ENCODE measurements at places on chromosomes 2 and 18. TPM values are rescaled to one million over a fixed set of nuclear protein-coding genes. Genes with fewer than 3 reads are reported as not detected.
A peak's percentile ranks its signal among the peaks of the same experiment; 100 is the strongest.

DNA sequence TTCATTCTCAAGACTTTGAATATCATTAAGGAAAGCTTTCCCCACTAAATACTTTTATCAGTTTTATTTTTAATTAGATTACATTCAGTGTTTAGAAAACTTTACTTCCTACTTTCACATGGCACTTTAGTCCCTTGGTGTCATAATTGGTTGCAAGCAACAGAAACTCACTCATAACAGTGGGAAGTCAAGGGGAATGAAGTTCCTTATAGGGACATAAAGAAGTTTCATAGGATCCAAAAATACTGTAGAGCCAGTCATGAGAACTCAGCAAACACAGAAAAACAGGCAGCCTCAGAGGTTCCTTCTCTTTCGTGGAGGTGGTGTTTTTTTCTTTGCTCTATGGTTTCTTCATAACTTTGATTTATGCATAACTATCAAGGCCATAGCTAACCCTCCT, 809.0 kb downstream of the BCL11A start:
- DNase-seq, result no peak

DNA sequence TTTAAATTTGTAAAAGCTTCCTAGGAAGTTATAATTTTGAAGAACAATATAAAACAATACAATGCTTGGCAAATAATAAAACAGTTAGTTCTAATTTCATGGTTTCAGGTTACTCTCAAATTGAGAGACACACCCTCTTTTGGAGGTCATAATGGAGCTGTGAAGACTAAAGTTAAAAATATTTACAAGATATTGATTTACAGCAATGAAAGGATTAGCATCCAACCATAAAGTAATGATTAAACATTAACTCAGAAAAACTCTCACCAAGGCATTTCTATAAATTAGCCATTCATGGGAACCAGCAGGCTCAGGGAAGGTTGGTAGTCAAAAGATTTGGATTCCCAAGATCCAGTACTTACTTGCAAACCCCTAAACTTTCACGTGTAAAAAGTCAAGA, 6.4 kb downstream of the DPP4 start:
- no peak for DNase-seq

DNA sequence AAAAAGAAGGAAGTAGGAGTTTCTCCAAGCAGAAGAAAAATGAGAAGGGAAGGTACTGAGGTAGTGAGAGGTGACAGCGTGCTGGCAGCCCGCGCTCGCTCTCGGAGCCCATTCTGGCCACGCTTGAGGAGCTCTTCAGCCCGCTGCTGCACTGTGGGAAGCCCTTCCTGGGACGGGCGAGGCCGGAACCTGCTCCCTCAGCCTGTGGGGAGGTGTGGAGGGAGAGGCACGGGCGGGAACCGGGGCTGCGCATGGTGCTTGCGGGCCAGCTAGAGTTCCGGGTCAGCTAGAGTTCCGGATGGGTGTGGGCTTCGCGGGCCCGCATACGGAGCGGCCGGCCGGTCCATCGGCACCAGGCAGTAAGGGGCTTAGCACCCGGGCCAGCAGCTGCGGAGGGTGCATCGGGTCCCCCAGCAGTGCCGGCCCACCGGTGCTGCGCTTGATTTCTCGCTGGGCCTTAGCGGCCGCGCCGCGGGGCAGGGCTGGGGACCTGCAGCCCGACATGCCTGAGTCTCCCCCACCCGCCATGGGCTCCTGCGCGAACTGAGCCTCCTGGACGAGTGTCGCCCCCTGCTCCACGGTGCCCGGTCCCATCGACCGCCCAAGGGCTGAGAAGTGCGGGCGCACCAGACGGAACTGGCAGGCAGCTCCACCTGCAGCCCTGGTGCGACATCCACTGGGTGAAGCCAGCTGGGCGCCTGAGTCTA, 11.1 kb upstream of the CYS1 start:
- DNase-seq, result peak; percentile 20

The IL1RN gene
- 1.8 TPM for total RNA-seq

GRCh38 chr2:127050803-127051115, 56.2 kb downstream of the BIN1 start:
- DNase-seq, result peak; percentile 2

The CDCA7 gene
- total RNA-seq, result 36.9 TPM

DNA sequence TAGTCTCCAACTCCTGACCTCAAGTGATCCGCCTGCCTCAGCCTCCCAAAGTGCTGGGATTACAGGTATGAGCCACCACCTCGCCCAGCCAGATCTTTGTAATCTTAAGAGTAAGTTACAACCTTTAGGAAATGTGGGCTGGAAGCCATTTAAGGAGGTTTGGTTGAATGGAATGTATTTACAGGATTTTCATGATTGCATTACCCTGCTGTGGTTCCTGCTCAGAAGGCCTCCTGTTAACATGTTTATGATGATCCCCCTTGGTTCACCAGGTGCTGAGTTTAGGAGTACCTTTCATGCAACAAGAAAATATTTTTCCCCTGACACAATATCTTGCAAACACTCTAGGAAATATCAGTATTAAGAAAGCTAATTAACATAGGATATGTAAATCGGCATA, 187.4 kb upstream of the SH3BP4 start:
- DNase-seq, result no peak

GRCh38 chr2:65834771-65835475, 402.5 kb upstream of the SPRED2 start:
- DNase-seq, result no peak

The ZNG1B gene
- 49.2 TPM for total RNA-seq

DNA sequence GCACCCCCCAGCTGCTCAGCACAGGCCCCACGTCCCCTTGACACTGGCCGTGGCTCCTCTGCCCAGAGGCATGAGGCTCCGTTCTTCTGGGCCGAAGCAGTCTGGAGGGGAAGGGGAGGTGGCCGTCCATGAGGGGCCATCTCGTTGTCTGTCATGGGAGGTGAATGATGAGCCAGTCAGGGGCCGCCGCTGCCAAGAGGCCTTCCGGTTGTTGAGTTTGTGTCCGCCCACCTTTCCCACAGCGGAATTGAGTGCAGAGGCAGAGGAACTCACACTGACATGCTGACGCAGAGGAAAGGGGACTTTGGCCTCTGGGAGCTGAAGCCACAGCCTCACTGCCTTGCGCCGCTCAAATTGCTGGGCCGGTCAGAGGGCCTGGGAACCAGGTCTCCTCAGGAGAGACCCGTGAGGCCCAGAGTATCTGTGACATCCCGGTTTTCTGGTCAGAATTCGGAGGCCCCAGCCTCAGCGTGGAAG, 268.4 kb downstream of the ATAD2B start:
- DNase-seq, result no peak

The DIPK1C gene
- total RNA-seq, result not detected

DNA sequence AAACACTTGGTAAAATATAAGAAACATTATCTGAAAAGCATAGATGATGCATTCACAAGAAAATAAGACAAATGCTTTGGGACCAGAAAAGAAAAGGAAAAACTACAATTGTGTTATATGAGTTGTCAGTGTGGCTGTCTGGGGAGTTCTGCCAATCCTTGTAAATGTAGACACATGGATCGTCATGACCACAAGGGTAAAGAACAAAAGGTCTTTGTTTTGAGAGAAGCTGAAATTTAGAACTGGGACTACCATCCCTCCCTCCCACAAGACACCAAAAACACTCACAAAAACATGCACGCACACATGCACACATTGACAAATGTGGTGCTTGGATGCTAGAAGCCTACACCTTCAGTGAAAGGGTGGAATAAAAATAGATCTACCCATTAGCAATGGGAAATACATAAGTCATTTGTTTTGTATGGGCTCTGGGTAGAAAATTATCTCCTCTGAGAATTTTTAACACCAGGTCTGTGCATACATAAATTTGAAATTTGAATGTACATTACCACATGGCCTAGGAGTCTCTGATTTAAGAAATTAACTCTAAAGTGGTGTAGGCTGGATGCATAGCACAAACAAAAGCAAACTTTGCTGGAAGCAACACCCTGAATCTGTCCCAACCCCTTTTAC, 266.2 kb upstream of the SLC39A10 start:
- DNase-seq, result no peak

DNA sequence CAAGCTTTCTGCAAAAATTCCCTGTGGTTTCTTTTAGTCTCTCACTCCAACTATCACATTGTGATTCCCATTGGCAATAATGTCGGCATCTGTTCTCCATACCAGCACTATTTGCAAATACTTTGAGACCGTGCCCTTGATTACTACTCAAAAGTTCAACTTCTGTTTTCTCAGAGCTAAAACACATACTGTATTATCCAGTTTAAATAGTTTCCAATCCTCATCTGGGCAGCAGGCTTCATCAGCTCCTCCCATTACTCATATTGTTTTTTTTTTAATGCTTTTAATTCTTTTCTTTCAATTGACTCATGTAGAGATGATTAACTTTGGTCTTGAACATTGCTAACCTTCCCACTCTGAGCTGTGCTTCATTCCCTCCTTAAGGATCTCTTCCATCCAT, 135.8 kb downstream of the METTL8 start:
- no peak for DNase-seq

DNA sequence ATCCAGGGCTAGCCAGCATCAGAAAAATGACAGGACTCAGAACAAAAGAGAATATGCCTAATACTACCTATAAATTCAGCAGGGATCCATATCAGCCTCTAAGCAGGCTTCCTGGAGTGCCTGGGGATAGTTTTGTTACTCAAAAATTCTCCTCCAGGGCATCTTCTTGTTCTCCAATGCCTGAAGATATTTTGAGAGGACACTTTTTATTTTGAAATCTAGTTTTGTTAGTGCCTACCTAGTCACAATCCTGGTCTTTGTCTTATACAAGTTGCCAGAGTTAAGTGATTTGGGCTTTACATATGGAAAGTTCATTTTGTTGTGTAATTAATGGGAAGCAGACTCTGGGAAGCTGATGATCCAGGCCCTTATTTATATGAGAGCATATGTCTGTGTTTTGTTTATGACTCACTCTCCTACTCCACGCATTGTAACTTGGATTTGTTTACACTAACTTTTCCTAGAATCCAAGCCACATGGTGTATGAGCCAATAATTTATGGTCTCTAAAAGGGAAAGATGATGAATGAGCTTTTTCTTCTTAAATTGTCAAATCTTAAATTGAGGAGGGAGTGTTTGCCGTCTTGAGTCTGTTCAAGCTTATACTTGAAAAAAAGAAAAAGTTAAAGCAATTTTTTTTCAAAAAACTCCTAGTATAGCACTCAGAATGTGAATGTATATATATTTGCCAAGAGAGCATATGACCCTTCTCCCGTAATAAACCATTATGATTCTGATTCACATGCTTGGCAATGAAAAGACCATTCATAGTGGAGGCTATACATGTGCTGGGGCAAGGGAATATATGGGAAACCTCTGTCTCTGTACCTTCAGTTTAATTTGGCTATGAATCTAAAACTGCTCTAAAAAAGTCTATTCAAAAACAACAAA, 370.3 kb downstream of the SETBP1 start:
- DNase-seq, result no peak

The RFX8 gene
- not detected for total RNA-seq

The LDLRAD4 gene
- 17.5 TPM for total RNA-seq

- no peak for DNase-seq
Observed at GRCh38 chr2:35220461-35220860, 1135.1 kb upstream of the CRIM1 start.

- DNase-seq, result no peak
Observed at GRCh38 chr18:8658858-8659485, 46.4 kb upstream of the MTCL1 start.

DNA sequence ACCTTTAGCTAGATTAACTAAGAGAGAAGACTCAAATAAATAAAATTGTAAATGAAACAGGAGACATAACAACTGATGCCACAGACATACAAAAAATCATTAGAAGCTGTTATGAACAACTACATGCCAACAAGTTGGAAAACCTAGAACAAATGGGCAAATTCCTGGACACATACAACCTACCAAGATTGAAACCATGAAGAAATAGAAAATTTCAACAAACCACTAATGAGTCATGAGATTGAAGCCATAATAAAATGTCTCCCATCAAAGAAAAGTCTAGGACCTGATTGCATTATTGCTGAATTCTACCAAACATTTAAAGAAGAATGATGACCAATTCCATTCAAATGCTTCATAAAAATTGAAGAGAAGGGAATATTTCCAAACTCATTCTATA, 54.3 kb downstream of the ST3GAL5 start:
- DNase-seq, result no peak

DNA sequence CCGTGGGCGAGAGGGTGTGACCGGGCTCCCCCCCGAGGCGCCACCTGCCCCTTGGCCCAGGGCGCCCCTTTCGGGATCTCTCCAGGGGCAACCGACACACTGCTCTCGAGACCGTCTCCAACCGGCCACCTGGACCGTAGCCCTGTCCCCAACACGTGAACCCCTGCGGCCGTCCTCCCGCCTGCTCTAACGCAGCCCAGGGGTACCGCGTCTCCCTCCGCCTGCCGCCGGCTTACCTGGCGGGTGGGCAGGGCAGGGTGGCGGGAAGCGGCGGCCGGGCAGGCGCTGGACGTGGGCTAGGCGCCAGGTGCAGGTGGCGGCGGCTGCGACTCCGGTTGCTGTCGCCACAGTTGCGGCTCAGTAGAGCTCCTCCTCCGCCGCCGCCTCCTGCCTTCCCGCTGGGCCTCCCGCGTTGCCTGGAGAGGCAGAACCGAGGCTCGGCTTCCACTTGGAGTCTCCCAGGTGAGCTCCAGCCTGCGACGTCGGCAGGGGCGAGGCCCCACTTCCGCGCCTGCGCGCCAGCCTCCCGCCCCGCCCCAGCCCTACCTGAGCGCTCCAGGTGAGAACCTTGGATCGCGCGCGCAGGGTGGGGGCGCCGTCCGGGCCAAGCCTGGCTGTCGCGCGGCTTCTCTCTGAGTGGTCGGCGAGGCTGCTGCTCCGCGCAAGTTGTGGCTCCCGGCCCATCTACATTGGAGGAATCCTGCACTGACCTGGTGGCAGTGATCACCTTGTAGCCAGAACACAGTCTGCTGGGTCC, at the start of gene GALNT3:
TSS of gene GALNT3 (minus strand) at position 469 of the 757 bp plus-strand sequence. CDS start 23,547 bp downstream, outside the sequence.
- DNase-seq, result peak; percentile 25

DNA sequence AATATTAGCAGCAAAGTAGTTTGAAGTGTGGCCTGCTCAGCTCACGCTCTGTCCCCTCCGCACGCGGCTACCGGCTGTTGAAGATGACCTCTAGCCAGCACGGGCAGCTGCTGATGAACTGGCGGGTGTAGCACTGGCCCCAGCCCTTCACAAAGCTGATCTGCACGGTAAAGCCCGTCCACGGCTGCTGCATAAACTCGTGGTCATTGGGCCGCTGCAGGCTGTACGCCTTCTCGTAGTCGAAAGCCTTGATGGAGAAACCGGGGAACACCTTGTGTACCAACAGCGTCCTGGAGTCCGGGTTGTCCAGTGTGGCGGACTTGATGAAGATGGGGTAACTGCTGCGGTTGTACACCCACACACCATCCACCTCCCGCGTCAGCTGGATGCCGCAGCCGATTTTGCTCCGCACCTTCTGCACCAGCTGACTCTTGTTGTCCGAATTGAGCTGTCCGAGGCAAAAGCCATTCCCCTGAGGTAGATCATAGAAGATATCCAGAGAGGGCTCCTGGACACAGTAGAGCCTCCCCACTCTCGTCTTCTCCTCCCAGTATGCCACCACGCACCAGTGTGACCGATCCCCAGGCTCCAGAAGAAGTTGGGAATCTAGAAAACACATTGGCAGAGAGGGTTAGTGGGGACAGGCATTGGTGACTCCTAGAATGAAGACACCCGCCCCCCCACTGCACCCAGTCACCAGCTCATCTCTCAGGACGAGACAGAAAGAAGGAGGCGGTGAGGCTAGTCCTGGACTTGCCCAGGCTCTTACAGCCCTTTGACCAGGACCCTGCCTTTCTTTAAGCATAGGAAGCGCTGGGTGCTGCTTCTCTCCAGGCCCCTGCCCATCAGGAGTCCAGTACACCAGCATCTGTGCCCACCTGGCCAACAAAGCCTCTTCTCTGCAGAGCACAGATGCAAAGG, 29.2 kb downstream of the SMAD7 start:
- no peak for DNase-seq
